Dermis lymphatic vessel endothelial cell (primary cell): ENCODE measurements at places on chromosomes 6 and 20. TPM values are rescaled to one million over a fixed set of nuclear protein-coding genes. Genes with fewer than 3 reads are reported as not detected.

The DLL1 gene
- total RNA-seq, result 9.5 and 11.9 TPM in 2 replicates

The CNR1 gene
- total RNA-seq, result under 0.01 TPM in 1 of 2 replicates, not detected in the other

The SLC22A16 gene
- total RNA-seq, result under 0.01 TPM in 1 of 2 replicates, not detected in the other

The GATA5 gene
- total RNA-seq, result under 0.01 TPM in 1 of 2 replicates, not detected in the other

The SNAP91 gene
- total RNA-seq, result 0.87 and 1.4 TPM in 2 replicates
